ENCODE measurements at places on chromosomes 2 and 18.

- no peak for DNase-seq
Measured at GRCh38 chr18:8811115-8811514, 105.8 kb downstream of the MTCL1 start.

DNA sequence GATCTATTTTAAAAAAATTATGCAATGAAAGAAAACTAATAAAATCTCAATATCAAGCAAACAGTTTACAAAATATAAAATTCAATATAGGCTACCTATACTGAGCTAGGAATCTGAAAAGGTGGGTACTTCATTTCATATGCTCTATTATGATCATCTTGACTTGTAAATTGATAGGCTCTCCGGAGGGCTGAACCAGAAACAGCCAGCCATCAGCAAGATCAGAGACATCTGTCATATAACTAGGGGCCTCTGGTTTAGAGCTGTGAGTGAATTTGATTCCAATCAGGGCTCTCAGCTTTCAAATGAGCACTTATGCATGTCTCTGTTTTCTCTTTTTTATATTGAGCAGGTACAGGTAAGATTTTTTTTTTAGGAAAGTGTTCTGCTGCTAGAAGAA, 114.2 kb downstream of the SPHKAP start:
- no peak for DNase-seq

DNA sequence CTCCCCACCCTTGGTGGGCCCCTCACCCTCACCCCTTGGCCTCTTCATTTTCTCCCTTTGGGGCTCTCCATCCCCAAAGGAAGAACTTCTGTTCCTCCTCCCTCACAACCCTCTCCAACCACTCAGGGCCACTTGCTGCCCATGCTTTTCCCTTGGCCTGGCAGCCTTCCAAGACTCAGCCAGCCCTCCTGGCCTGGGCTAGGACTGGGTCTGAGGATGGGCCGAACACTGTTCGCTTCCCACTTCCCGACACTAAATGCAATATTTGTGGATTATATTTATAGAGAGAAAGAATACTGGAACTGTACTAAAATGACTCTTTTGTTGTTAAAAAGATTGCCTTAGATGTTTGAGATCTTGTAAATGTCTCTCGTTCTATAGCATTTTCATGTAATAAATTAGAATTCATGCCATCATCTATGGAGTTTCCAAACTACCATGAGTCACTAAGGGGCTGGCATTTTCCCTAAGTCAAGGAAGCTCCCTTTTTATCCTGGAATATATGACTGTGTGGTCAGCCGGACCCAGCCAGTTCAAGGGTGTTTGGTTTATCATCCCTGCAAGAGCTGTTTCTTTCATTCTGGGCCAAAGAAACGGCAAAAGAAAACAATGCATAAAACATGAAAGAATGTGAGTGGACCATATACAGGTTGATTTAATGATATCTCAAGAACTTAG, 3.8 kb downstream of the CXCR2 start:
- no peak for DNase-seq

DNA sequence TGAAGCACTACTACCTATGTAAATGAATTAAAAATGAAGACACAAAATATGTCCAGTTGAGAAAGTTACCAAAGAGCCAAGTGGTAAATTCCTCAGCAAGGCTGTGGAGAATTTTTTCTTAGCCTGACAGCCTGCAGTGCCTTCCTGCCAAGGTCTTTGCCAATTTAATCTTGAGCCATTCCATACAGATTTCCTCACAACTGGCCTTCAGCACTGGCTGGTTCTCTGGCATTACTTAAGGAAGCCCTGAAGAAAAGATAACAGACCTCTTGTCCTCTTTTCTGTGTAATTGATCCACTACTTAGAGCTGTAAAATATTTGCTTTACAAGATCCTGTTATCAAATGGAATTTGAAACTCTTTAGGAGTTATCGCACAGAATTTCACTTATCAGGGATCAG, 334.2 kb upstream of the LRRTM1 start:
- no peak for DNase-seq

DNA sequence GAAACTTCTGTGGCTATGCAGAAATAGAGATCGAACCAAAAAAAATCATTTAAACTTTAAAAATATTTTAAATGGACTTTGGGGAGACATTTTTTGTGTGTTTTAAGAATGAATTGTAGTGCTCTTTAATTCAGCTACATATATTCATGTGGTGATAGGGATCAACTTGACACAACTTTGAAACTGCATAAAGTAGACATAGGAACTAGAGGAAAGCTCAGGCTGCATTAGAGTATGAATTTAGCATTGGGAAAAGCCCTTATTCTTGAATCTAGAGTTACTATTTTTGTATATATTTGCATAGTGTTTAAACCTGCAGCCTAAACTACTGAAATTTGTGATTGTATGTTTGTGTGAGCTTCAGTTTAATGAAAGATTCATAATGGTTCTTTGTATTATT, 78.3 kb downstream of the SLC39A10 start:
- DNase-seq: no peak

DNA sequence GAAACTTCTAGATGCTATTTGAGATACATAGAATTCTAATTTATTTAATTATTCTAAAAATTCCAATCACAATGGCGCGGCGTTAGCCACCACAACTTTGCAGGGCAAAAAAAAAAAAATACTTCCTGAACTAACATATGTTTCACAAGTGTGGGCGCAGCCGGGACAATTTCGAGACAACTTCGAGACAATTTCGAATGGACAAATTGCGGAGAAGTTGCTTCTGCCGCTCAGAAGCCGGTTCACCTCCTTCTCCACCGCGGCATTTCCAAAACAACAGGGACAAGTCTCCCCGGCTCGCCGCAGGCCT, 842 bp downstream of the PAX3 start:
- no peak for DNase-seq

DNA sequence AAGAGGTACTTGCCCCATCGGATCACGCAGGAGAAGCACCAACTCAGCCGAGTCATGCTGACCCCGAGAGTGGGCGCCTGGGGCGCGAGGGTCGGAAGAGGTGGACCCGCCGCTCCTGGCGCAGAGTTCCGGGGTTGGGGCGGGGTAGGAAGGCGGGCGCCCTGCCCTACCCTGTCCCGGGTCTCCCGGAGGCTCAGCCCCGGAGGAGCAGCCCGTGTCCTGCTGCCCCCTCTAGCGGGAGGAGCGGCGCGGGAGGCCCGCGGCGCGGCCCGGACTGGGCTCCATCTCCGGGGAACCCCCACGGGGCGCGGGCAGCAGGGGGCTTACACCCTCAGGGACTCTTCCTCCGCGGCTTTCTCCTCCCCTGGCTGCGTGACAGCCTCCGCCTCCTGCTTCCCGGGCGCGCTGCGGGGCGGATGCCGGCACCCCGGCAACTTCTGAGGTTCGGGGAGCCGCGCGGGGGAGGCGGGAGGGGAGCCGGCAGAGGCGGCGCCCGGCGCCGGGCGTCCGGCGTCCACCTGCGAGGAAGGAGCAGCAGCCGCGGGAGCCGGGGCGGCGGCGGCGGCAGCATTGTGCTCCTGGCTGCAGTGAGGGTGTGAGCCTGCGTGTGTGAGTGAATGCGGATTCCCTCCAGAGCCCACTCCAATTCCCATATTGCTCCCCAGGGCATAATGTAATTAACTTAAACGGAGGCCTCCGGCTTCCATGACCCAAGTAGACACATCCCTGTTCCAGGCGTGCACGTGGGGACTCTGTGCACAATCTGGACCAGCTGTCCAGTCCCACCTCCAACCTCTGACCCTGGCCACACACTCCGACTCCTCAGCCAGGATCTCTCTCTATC, 7.6 kb upstream of the TNS1 start:
- peak; percentile 82 for DNase-seq

- DNase-seq: no peak
Measured at GRCh38 chr2:140154271-140154670, 1374.1 kb upstream of the NXPH2 start.

DNA sequence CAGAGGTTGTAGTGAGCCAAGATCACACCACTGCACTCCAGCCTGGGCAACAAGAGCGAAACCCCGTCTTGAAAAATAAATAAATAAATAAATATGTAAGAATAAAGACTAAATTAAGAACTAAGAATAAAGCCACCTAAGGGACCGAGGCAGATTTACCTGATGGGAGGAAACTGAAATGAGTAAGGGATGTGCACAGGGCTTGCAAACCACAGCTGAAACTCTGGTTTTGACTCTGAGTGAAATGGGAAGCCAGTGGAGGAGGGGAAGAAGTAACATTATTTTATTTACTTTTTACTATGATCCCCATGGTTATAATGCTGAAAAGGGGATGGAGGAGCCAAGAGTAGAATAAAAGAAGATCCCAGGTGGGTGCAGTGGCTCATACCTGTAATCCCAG, 107.3 kb downstream of the CABYR start:
- DNase-seq: no peak

- DNase-seq: no peak
Measured at GRCh38 chr2:22270341-22270740, 1114.6 kb upstream of the KLHL29 start.

GRCh38 chr2:59988341-59988740, 565.1 kb downstream of the BCL11A start:
- DNase-seq: no peak

DNA sequence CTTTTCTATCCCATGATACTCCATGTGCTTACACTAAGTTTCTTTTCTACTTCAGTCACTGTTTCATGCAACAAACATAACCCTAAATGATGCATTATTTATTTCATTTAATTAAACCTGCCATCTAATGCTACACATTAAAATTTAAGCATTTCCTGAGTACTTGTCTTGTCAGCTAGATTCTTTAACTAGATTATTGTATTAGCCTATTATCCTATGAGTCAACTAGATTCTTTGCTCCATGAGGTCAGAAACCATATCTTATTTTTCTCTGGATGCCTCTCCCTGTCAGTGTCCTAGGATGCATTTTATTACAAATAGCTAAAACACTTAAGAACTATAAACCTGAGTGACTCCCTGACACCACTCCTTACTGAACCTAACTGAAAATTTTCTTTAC, 652.4 kb downstream of the SLC4A3 start:
- DNase-seq: peak; percentile 84

GRCh38 chr2:219495531-219496122, 3.1 kb upstream of the GMPPA start:
- DNase-seq: peak; percentile 91

- DNase-seq: no peak
Measured at GRCh38 chr2:229335877-229336346, 64.8 kb upstream of the PID1 start.

- no peak for DNase-seq
Measured at GRCh38 chr2:43138441-43138840, 88.0 kb downstream of the ZFP36L2 start.

- DNase-seq: no peak
Measured at GRCh38 chr2:35081001-35081621, 1274.5 kb upstream of the CRIM1 start.

DNA sequence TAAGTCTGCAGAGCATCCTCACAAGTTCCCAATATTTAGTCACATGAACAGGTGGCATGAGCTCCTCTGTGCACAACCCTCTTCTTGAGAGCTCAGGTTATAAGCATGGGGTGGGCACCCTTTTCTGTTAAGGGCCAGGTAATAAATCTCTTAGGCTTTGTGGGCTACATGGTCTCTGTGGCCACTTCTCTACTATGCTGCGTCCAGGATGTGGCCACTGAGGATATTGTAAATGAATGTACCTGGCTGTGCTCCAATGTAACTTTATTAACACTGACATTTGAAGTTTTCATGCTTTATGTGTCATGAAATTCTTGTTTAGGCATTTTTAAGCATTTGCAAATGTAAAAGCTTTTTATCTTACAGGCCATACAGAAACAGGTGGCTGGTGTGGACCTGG, 116.8 kb upstream of the ST6GAL2 start:
- DNase-seq: no peak

DNA sequence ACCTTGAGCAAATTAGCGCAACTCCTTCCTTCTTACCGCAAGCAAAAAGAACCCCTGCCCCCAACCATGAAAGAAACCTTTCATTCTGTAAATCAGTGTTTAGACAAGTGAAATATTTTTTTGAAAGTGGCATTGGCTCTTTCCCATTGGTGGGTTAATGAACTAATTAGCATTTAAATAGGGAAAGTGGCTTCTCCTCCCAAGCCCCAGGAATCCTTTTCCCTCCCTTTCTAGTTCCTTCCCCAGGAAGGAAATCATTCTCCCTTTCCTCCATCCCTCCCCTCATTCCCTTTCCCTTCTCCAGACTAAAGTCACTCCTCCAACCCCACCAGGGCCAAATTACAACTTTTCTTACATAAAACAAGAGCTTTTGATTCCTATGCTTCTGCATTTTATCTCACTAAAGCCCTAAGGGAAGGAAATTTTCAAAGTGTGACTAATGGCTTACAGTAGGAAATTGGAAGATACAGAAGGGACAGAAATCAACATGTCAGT, 22.9 kb upstream of the TYMS start:
- DNase-seq: peak; percentile 87

DNA sequence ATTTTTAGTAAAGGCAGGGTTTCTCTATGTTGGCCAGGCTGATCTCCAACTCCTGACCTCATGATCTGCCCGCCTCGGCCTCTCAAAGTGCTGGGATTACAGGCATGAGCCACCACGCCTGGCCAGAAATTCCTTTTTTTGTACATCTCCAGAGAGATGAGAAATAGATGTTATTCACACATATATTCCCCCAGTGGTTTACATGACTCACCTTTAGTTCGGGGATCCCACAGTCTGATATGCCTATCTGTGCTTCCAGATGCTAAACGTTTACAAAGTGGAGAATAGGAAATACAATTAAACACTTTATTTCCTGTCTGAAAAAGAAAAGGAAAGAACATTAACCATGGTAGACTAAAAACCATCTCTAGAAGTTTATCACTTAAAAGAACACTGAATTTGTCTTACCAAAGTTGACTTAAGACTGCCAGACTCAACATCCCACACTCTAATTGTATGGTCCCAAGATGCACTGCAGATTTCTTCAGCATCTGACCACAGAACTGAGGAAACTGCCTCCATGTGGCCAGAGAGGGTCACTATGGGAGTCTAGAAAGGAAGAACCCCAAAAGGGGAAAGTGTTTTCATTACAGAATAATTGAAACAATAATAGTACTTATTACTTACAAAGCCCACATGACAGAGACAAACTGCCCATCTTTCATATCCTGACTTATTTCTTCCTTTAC, 12.6 kb upstream of the ICA1L start:
- DNase-seq: peak; percentile 2

All from A673 (cell line).